Activated CD4-positive, alpha-beta T cell treated with anti-CD3 and anti-CD28 coated beads for 36 hours (primary cell): ENCODE measurements at places on chromosomes 5 and 9. TPM values are rescaled to one million over a fixed set of nuclear protein-coding genes. Genes with fewer than 3 reads are reported as not detected.

GRCh38 chr9:83459830-83460229, 78.4 kb downstream of the FRMD3 start:
- no peak overlapping the region for H3K4me3 ChIP-seq
- H3K36me3 ChIP-seq: no peaks in the 10 kb centered on the region
- DNase-seq: no peak
- no peaks in the 10 kb centered on the region for H3K4me1 ChIP-seq
- H3K27ac ChIP-seq: no peak overlapping the region

GRCh38 chr5:151015974-151016587, 4.3 kb upstream of the GPX3 start:
- no peak overlapping the region for H3K4me3 ChIP-seq
- DNase-seq: no peak
- no peak overlapping the region for H3K27ac ChIP-seq
- H3K4me1 ChIP-seq: peaks cover 12% of the 10 kb centered on the region

GRCh38 chr5:109982966-109983534, 293.3 kb downstream of the MAN2A1 start:
- H3K27me3 ChIP-seq: no peaks in the 10 kb centered on the region
- DNase-seq: no peak
- H3K27ac ChIP-seq: no peak overlapping the region
- H3K4me3 ChIP-seq: no peak overlapping the region

DNA sequence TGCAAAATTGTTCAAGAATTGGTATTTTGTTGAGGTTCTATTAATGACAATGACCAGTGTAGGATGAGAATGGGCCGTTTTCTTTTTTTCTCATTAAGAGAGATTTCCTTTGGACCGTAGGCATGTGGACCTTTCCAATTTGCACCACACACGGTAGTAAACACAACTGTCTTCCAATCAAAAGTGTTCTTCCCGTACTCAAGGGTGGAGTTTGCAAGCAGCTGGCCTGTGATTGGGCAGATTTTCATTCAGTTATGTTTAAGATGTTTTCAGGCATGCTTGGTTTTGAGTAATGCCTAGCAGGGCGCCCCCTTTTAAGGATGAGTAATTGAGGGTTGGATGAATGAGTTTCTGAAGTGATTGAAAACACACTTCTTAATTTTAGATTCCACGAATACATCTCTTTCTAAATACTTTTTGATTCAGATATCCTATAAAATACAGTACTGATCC, 2.5 kb downstream of the KDM3B start:
- peak; percentile 80 for DNase-seq
- peaks cover 15% of the 10 kb centered on the region for H3K36me3 ChIP-seq
- H3K4me1 ChIP-seq: peaks cover 48% of the 10 kb centered on the region
- peak overlapping the region; percentile 96 for H3K27ac ChIP-seq

DNA sequence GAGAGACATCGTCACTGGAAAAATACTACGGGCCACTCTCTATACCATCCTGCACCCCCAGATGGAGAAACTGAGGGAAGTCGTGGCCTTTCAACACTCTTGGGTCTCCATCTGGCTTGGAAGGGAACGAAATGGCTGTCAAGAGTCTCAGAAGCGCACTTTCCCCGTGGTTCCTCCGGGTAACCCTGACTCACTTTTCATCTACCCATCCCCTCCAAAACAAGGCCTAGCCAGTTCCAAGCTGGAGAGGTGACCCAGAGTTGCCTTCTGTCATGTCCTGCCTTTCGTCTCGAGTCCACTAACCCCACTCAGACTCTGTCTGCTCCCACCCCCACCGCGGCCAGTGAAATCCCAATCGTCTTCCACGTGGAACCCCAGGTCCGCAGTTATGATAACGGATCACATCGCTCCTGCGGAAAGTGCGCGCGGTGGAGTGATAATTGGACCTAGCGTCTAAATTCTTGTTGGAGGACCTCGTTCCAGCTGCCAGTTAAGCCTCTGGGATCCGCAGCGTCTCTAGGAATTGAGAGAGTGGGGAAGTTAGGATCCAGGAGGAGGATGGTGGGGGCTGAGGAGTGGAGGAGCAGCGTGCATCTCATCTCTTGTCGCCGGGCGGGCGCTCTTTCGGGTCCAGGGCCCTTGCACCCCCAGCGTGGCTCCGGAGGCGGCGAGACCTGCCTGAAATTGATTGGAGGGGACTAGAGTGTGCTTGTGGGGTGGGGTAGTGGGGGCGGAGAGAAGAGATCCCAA, 4.6 kb downstream of the CDKN2A start:
- H3K27me3 ChIP-seq: peaks cover 55% of the 10 kb centered on the region
- H3K4me1 ChIP-seq: peaks cover 5% of the 10 kb centered on the region
- H3K4me3 ChIP-seq: no peak overlapping the region
- DNase-seq: no peak
- peaks cover 4% of the 10 kb centered on the region for H3K36me3 ChIP-seq

GRCh38 chr5:124054564-124054963, 542.6 kb downstream of the CSNK1G3 start:
- H3K4me1 ChIP-seq: peaks cover 2% of the 10 kb centered on the region
- no peak overlapping the region for H3K4me3 ChIP-seq
- no peak for DNase-seq

GRCh38 chr9:114914139-114914538, 16.3 kb downstream of the TNFSF8 start:
- peaks cover 75% of the 10 kb centered on the region for H3K4me1 ChIP-seq
- H3K4me3 ChIP-seq: no peak overlapping the region
- DNase-seq: no peak
- peak overlapping the region; percentile 39 for H3K27ac ChIP-seq
- H3K27me3 ChIP-seq: no peaks in the 10 kb centered on the region

- DNase-seq: peak; percentile 61
- H3K4me3 ChIP-seq: peak overlapping the region; percentile 98
- H3K27ac ChIP-seq: peak overlapping the region; percentile 97
- H3K4me1 ChIP-seq: peaks cover 30% of the 10 kb centered on the region
Observed at GRCh38 chr9:130835441-130836298, 616 bp downstream of the ABL1 start.

- H3K36me3 ChIP-seq: no peaks in the 10 kb centered on the region
- H3K4me1 ChIP-seq: no peaks in the 10 kb centered on the region
- H3K27ac ChIP-seq: no peak overlapping the region
- H3K27me3 ChIP-seq: peaks cover 2% of the 10 kb centered on the region
- DNase-seq: no peak
- no peak overlapping the region for H3K4me3 ChIP-seq
Observed at GRCh38 chr5:137035480-137035878, 463.6 kb downstream of the SPOCK1 start.

DNA sequence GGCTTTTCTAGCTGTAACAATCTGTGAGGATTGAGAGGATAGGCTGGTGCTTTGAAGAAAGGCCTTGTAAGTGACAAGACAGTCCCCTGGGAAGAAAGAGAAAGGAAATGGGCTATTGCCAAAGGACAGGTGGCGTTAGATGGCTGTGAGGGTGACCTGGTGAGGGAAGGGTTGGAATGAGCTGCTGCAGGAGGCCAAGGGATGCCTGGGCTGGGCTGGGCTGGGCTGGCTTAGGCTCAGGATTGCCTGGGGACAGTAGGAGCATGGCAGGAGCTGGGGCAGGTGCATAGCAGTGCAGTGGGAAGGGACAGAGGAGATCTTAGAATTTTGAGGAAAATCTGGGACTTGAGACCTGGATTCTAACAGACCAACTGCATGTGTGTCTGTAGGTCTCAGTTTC, 9.7 kb upstream of the MYOZ3 start:
- no peak overlapping the region for H3K4me3 ChIP-seq
- H3K36me3 ChIP-seq: no peaks in the 10 kb centered on the region
- H3K27ac ChIP-seq: no peak overlapping the region
- DNase-seq: no peak
- no peaks in the 10 kb centered on the region for H3K4me1 ChIP-seq
- no peaks in the 10 kb centered on the region for H3K27me3 ChIP-seq

DNA sequence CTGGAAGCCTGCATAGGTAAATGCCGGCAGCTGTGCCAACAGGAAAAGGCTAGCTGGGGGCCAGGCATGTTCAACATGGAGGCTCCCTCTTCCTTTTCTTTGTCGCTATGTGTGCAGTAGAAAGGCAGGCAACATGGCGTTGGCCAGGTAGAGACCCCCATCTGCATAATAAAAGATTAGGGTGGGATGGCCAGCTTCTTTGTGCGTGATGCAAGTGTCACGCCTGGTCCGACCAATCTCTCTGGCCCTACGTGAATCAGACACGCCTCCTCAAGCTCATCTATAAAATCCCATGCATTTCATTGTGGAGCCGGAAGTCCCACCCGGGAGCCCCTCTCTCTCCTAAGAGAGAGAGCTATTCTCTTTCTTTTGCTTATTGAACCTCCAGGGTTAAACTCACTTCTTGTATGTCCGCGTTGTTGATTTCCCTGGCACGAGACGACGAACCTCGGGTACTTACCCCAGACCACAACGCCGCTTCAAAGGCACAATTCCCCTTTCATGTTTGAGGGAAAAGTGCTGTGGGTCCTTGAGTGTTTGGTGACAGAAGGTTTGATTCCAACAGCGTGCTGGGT, 25.0 kb upstream of the C5orf47 start:
- DNase-seq: no peak
- H3K4me1 ChIP-seq: peaks cover 23% of the 10 kb centered on the region
- H3K4me3 ChIP-seq: no peak overlapping the region

- H3K27ac ChIP-seq: no peak overlapping the region
- no peaks in the 10 kb centered on the region for H3K36me3 ChIP-seq
- H3K27me3 ChIP-seq: no peaks in the 10 kb centered on the region
- H3K4me1 ChIP-seq: no peaks in the 10 kb centered on the region
Observed at GRCh38 chr9:25742256-25742655, 64.0 kb upstream of the TUSC1 start.

DNA sequence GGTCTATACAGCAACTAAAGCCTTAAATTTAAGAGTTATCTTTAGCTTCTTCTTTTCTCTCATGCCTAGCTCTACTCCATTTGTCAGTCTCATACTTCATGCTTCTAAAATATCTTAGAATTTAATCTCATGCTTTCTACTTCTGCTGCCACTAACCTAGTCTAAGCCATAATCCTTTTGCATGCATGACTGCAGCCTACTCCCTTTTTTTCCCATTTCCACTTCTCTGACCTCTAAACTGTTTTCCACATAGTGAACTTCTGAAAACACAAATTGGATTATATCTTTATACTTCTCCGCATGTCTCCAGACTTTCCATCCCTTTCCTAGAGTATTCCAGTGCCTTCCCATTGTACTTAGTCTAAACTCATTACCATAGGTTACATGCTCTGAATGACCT, 193.0 kb downstream of the XRCC4 start:
- no peaks in the 10 kb centered on the region for H3K27me3 ChIP-seq
- no peak overlapping the region for H3K27ac ChIP-seq
- DNase-seq: no peak
- no peaks in the 10 kb centered on the region for H3K4me1 ChIP-seq
- no peak overlapping the region for H3K4me3 ChIP-seq

- H3K27ac ChIP-seq: no peak overlapping the region
- DNase-seq: no peak
- no peaks in the 10 kb centered on the region for H3K36me3 ChIP-seq
- no peak overlapping the region for H3K4me3 ChIP-seq
- peaks cover 14% of the 10 kb centered on the region for H3K27me3 ChIP-seq
Observed at GRCh38 chr5:10825897-10826644, 65.0 kb upstream of the DAP start.

DNA sequence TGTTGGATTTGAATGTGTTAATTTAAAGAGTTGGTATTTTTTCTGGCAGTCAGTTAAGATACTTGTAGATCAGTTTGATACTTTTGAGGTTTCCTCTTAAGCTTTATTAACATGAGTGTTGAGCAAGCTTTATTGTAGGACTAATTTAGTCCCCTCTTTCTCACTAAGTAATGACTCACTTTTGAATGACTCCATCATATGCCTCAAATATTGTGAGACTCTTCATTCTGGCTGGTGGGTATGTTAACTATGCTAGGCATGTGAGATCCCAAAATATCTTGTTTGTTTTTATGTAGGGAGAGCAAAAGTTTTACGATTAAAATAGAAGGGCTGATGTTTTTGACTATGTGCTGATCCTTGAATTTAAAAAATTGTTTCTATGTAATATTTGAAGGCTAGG, 355.7 kb downstream of the IZUMO3 start:
- DNase-seq: no peak
- no peaks in the 10 kb centered on the region for H3K36me3 ChIP-seq
- no peaks in the 10 kb centered on the region for H3K4me1 ChIP-seq
- H3K27ac ChIP-seq: no peak overlapping the region
- no peak overlapping the region for H3K4me3 ChIP-seq

DNA sequence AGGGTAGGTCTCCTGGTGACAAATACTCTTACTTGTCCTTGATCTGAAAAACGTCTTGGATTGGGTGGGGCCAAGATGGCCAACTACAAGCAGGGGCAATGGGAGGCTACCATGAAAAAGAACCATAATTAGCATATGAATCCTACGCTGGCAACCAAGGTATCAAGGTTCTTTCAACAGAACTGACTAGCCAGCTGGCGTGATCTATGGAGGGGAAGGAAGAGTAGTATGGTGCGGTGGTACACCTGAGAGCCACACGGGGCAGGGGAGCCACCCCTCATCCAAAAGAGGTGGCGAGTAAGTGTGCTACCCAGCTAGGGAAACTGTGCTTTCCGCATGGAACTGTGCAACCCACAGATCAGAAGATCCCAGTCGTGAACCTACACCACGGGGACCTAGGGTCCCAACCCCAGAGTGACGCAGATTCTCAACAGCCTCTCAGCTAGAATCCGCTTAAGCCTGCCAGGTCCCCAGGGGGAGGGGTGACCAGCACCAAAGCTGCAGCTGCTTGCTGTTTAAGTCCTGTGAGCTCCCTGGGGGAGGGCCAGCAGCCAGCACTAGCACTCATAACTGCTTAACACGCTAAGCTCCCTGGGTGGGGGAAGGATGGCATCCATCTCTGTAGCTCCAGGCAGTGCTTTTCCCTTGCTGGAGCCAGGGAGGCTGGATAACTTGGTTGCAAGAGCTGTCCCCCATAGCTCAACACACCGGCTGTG, 334.8 kb downstream of the FBXL17 start:
- no peak overlapping the region for H3K4me3 ChIP-seq
- H3K36me3 ChIP-seq: peaks cover 31% of the 10 kb centered on the region
- no peaks in the 10 kb centered on the region for H3K4me1 ChIP-seq
- H3K27ac ChIP-seq: no peak overlapping the region

GRCh38 chr5:51734677-51735076, 351.4 kb downstream of the ISL1 start:
- no peak overlapping the region for H3K27ac ChIP-seq
- DNase-seq: no peak
- no peak overlapping the region for H3K4me3 ChIP-seq
- no peaks in the 10 kb centered on the region for H3K4me1 ChIP-seq

The PCDHB12 gene
- total RNA-seq: not detected

The SPINK5 gene
- not detected for total RNA-seq

The SCAMP1 gene
- 24.1 TPM for total RNA-seq
